ENCODE measurements at places on chromosomes 1 and 21.

DNA sequence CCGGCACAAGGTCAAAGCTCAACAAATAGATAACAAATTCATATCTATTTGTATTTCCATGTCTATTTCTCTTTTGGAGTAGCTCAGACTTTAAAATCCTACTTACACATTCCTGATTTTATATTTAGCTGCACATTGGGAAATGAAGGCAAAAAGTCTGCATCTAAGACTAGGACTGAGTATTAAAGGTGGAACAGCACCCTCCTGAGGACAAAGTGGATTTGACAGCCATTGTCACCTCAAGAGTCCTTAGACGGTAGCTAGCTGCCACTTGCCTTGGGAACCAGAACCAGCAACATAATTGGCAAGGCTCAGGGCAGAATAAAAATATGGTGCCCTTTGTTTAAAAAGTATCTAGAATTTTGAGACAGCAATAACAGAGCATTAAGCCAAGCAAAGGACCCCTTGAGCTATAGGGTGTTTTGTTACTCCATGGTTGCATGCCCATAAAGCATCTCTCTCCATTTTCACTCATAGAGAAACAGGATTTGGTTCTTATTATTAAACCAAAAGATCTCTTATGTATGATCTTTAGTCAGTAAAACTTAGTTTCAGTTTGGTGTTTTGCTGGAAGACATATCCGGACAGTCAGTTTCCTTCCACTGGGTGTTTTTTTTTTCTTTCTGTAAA is 30.0 kb upstream of the SGIP1 start:
- DNase-seq = peak; percentile 81

- peak; percentile 36 for DNase-seq
These were observed 146.0 kb upstream of the JUN start for GRCh38 chr1:58929671-58930325.

DNA sequence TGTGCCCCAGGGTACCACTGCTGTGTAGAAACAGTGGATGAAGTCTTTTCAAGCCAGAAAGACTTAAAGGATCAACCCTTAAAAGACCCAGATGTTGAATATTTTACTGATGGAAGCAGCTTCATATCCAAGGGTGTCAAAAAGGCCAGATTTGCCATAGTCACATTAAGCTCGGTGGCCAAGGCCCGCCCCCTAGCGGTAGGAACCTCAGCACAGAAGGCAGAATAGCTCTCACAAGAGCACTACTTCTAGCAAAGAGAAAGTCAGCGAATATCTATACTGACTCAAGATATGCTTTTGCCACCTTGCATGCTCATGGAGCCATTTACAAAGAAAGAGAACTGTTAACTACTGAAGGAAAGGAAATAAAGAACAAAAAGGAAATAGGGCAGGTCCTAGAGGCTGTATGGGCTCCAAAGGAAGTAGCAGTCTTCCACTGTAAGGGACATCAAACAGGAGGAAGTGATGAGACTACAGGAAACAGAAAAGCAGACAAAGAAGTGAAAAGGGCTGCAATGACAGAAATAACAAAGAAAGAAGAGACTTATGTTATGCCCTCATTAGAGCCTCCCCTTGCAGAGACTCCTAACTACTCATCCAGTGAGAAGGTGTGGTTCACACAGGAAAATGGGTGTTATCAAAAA is 90.5 kb downstream of the LIPI start:
- DNase-seq = peak; percentile 10

DNA sequence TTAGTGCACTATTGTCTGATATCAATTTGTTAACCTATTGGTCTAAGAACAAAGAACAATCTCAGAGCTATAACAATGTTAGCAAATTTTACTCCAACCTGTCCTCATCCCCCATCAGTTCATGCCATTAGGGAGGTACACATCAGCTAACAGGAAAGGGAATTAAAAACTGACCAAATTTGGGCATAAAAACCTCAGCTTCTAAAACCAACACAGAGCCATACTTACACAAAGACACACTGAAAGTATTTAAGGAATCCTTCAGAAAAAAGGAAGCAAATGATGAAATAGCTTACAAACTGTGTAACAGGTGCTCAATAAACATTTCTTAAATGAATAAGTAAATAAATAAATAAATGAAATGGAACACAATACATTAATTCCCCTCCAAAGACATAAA is 89.2 kb downstream of the TTLL7 start:
- no peak for DNase-seq

GRCh38 chr1:115529216-115529897 is 112.4 kb upstream of the VANGL1 start:
- DNase-seq = no peak

DNA sequence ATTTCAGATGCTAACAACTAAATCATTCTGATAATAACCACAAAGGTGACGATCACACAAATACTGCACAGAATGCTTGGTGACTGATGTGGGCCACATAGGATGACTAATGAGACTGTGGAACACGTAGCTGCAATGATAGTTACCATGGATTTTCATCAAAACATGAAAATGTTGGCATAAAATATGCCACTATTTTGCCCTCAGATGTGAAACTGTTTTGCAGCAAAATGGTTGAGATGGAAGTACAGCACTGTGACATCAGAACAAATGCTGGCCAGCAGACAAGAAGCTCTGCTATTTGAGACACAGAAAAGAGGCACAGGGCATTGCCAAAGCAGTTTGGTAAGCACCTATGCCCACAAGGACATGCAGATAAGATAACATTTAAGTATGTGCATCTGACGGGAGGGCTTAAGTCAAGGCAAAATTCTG is 83.8 kb downstream of the NIBAN1 start:
- DNase-seq = peak; percentile 24

GRCh38 chr1:27863538-27863915 is 8.8 kb upstream of the THEMIS2 start:
- DNase-seq = no peak

- DNase-seq = no peak
These were observed 208.4 kb upstream of the ZC3H12A start for GRCh38 chr1:37265786-37266667.

DNA sequence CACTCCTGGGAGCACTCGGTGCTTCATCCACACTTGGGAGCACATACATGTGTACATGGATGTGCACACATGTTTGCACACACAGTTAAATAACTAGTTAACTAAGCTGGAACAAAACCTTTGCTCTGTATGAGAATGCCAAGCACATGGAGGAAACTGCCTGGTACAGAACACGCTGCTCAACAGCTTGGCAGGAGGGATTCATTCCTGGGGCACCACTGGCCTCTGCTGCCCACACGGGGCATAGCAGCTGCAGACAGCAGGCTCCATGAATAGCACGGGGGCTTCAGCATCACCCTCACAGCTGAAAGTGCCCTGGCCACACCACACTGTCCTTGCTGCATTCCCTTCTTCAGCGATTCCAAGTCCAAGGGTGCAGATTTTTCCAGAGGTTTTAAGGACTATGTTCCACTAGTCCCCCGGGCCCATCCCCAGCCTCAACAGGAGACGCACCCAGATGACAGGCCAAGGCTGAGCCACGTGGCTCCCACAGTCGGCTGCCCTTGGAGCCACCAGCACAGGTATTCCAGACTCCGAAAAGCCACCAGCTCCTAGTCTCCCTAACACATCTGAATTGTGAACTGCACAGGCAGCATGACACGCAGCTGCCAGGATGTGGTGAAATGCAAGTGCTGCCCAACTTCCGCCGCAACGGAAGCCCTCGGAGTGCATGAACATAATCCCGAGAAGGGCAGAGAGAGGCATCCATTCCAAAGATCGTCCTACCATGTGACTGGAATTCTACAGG is 16.9 kb downstream of the NPHP4 start:
- DNase-seq = peak; percentile 54

GRCh38 chr1:229762891-229763290 is 136.8 kb downstream of the URB2 start:
- DNase-seq = no peak

GRCh38 chr1:31752952-31753475 is 11.1 kb downstream of the ADGRB2 start:
- no peak for DNase-seq

- no peak for DNase-seq
These were observed 8.7 kb downstream of the SH3BP5L start for GRCh38 chr1:248817065-248817464.

GRCh38 chr1:63662841-63663240 is 69.6 kb downstream of the PGM1 start:
- no peak for DNase-seq
